ENCODE measurements at places on chromosomes 4 and X. TPM values are rescaled to one million over a fixed set of nuclear protein-coding genes. Genes with fewer than 3 reads are reported as not detected.

FAM9B gene
- total RNA-seq = 0.07 TPM

ASMT gene
- total RNA-seq = not detected

CASP3 gene
- 11.1 TPM for total RNA-seq

RAI2 gene
- 0.66 TPM for total RNA-seq

ZNF732 gene
- not detected for total RNA-seq

IL1RAPL2 gene
- 0.52 TPM for total RNA-seq

FRG1 gene
- 19.0 TPM for total RNA-seq

LIAS gene
- total RNA-seq = 8.3 TPM

LDB2 gene
- total RNA-seq = 0.29 TPM

MAGED1 gene
- 128 TPM for total RNA-seq

CFAP99 gene
- 1.3 TPM for total RNA-seq

DGKK gene
- not detected for total RNA-seq

GRCh38 chr4:114108869-114109268 lies 129.4 kb upstream of the ARSJ start:
- DNase-seq = peak; percentile 58

GRCh38 chr4:148849581-148849980 lies 407.4 kb upstream of the NR3C2 start:
- no peak for DNase-seq

GRCh38 chr4:16820329-16820728 lies 78.1 kb downstream of the LDB2 start:
- no peak for DNase-seq

DNA sequence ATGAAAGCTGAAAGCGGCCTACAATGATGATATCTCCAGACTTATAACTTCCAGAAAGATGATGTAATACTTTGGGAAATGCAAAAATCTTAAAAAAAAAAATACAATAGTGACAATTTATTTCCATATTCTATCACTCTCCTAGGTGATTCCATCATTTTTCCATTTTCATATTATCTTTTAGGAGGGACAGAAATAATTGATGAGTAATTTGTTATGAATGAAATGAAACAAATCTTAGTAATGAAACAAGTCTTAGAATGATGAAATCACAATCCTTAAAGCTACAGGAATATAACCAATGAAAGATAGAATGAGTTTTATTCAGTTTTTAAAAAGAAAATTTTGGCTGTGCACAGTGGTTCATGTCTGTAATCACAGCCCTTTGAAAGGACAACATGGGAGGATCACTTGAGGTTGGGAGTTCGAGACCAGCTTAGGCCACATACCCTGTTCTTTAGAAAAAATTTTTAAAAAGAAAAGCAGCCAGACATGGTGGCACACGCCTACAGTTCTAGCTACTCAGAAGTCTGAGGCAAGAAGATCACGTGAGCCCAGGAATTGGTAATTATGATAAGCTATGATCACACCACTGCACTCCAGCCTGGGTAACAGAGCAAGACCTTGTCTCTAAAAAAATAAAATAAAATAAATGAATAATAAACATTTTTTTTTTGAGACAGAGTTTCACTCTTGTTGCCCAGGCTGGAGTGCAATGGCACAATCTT lies 21.7 kb downstream of the CLOCK start:
- DNase-seq = no peak

DNA sequence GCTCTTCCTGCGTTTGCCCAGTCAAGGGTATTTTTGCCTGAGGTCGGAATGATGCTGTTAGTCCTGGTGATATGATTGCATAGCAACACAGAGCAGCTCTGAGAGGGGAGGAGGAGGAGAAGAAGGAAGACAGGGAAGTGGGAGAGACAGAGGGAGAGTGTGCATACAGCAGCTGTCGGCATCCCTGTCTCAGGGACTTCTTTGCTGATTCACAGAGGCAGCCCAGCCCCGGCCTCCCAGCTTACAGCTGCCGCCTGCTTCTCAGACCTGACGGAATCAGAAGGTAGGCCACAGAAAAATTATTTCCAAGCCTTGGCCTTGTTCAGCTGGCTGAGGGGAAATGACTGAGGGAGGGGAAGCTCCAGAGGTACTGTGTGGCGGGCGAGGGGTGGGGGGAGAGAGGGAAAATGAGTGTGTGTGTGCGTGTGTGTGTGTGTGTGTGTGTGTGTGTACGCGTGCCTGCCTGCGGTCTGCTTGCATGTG lies 319 bp downstream of the DRP2 start:
- no peak for DNase-seq

GRCh38 chr4:87011340-87012034 lies 76.7 kb downstream of the AFF1 start:
- DNase-seq = peak; percentile 79

GRCh38 chr4:80897537-80898303 lies 132.8 kb upstream of the BMP3 start:
- no peak for DNase-seq

- no peak for DNase-seq
These were observed 404.6 kb upstream of the PITX2 start for GRCh38 chr4:111027526-111027925.

DNA sequence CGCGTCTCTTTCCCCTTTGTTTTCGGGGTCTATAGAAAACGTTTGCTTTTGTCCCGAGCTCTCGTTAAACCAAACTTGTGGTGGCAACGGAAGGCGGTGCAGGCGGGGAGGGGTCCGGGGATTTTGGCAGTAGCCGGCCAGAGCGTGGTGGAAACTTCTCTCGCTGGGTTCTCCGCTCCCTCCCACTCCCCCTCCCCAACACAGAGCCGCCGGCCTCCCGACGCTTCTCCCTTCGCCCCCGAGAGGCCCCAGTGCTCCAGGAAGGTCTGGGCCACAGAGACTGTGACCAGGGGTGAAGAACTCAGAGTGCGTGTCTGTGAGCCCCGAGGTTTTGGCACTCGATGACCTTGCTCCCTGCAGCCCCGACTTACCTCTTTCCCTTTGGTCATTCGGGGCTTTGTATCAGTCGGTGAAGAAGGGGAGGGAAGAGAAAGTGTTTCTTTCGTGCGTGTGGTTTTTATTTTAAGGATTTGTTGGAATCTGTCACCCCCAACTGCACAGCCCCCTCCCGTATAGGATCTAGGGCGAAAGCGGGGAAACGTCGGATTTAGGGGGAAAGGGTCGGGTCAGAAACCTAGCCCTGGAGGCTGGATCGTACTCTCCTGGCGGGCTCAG lies 9.0 kb upstream of the BCOR start:
- DNase-seq = no peak

DNA sequence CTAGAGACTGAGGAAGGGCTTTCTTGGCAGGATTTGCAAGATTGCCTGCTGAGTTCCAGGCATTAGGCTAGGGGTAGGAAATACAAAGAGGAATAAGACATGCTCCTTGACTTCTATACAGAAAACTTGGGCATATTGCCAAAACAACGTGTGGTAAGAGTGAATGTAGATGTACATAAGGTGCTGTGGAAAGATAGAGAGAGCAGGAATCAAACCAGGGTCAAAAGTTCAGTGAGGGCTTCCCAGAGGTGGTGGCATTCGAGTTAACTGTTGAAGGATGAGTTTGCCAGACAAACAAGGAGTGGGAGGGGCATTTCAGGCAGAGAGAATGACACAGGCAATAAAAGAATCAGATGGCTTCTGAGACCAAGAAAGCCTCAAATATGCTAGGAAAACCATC lies 187.9 kb downstream of the KDR start:
- peak; percentile 27 for DNase-seq

GRCh38 chrX:24025741-24026403 lies 1.1 kb downstream of the KLHL15 start:
- DNase-seq = peak; percentile 17

GRCh38 chr4:1767061-1767769 lies 25.9 kb upstream of the FGFR3 start:
- DNase-seq = no peak

GRCh38 chrX:150228431-150228830 lies 134.7 kb upstream of the MAMLD1 start:
- no peak for DNase-seq

- DNase-seq = peak; percentile 37
These were observed 747.2 kb downstream of the STPG2 start for GRCh38 chr4:97396097-97396496.

DNA sequence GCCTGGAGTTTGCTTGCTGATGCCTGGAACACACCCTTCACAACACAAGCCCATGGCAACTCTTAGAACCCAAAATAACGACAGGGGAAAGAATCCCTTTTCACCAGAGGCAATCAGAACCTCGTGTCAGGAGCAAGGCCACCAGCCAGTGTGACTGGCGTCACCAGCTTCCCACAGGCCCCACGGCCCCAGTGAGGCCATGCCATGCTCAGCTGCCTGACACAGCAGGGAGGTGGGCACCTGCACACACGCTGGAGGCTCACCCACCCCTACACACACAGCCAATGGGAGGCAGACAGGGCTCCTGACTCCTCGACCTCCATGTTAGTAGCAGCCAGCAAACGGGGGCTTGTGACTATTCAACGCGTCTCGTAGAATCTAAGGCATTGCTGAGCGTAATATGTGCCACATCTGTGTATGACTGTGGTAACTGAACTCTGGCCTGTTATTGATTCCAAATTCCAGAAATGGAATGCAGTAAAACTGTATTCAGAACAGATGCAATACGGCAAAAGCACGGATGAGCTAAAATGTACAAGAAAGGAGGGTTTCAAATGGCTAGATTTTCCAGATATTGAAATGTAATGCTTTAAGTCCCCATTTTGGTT lies 28.5 kb downstream of the RNF212 start:
- DNase-seq = no peak

DNA sequence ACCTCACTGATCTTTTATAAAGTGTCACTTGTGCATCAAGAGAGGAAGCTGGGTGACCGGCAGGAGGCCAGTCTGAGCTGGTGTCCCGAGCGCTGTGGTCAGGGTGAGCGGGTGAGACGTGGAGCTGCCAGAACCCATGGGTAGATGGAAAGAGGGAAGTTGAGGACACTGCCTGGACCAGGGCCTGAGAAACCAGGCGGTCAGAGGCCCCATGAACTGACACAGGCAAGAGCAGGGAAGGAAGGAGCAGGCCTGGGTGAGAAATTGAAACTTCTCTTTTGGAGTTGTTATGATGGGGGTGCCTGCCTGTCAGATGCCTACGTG lies 192.6 kb downstream of the AFAP1 start:
- DNase-seq = no peak

- no peak for DNase-seq
These were observed 1.8 kb downstream of the CCNI start for GRCh38 chr4:77073981-77074380.

DNA sequence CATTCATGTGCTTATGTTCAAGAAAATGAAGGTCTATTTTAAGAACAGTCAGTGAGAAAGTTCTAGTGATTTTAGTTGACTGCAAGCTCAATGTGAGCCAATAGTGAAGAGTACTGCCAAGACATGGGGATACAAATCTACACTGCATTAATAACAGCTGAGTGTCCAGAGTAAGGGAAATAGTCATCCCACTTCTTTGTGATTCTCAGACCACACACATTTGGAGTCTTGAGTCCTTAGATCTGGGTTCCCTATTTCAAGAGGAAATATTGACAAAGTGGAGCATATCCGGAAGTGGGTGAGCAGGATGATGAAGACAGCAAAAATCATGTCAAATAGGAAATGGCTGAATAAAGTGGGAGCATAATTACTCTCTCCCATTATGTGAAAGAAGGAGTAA lies 171.1 kb downstream of the LARP7 start:
- DNase-seq = no peak

- no peak for DNase-seq
These were observed 425.1 kb downstream of the GPM6A start for GRCh38 chr4:175386776-175387507.

DNA sequence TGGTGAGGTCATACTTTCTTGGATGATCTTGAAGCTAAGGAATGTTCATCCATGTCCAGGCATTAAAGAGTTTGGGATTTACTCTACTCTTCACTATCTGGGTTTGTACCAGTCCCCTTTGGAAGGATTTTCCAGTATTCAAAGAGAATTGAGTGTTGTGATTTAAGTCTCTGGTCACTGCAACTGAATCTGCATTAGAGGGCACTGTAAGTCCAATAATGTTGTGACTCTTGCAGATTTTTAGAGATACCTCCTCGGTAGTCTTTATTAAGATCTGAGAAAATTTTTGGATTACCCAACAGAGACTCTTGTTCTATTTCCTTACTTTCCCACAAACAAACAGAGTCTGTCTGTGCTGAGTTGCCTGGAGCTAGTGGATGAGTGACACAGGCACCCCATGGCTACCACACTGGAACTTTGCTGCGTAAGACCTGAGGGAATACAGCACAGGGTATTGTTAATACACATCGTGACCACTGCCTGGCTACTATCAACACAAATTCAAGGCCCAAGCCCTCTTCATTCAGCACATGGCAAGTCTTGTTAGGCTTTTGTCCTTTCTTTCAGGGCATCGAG lies 357.1 kb upstream of the KLHL4 start:
- DNase-seq = no peak

- DNase-seq = no peak
These were observed 7.2 kb upstream of the STK26 start for GRCh38 chrX:132015875-132016274.

DNA sequence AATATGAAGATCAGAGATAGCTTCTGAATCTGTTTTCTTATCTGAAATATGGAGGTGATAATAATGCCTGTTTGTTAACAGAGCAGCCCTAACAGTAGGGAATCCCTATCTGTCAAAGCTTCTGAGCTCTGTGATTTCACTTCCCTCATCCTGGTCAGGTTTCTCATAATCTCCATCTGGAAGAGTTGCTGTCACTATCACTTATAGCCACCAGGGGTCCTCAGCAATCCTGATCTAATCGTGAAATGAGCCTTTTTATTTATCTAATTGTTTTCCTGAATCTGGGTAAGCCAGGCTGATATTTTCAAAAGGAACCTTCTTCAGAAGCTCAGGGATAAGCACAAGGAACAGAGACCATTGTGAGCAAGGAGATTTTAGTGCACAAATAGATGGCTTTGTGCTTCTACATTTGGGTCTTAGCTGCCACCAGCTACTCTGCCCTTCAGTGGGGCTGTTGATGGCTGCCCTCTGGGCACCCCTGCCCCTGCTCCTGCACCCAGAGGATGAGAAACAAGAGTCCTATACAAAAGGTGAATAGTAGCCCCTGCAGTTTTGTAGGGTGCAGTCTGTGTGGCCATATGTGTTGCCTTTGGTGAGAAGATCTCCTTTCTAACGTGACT lies 196.4 kb upstream of the RADX start:
- DNase-seq = peak; percentile 50

GRCh38 chrX:74420196-74421035 lies 877 bp upstream of the SLC16A2 start:
- peak; percentile 70 for DNase-seq

GRCh38 chrX:23820235-23820782 lies 37.3 kb downstream of the SAT1 start:
- DNase-seq = peak; percentile 76

DNA sequence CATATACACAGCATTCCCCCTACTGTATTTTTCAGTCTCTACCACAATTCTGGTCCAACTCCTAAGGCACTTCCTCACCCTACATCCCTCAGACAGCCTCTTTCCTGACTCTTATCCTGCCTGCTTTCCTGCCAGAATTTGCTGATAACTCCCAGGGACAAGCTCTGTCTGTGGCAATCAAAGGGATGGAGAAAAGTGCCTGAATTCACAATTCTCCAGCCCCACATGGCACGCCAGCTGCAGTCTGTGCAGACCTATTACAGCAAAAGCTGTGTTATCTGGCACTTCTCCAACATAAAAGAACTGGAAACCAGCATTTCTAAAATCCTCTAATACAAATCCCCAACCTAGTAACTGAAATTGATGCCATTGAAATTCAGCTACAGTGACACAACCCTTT lies 404.8 kb downstream of the KLHL13 start:
- no peak for DNase-seq
